Fibroblast of lung (primary cell): ENCODE measurements at places on chromosomes 13 and 19. TPM values are rescaled to one million over a fixed set of nuclear protein-coding genes. Genes with fewer than 3 reads are reported as not detected.

The SLITRK6 gene
- polyA plus RNA-seq: 2.0 and 3.3 TPM in 2 replicates

The NBEA gene
- 2.2 and 3.6 TPM in 2 replicates for polyA plus RNA-seq

The POU4F1 gene
- polyA plus RNA-seq: not detected in 2 replicates

The CDX2 gene
- polyA plus RNA-seq: not detected in 2 replicates

- H3K36me3 ChIP-seq: no peaks in the 10 kb centered on the region
- no peak for DNase-seq
- no peak overlapping the region for H3K4me3 ChIP-seq
- no peaks in the 10 kb centered on the region for H3K27me3 ChIP-seq
- H3K4me1 ChIP-seq: peaks cover 2% of the 10 kb centered on the region
These were observed 277.5 kb downstream of the NHLRC3 start for GRCh38 chr13:39315796-39316195.

- H3K4me3 ChIP-seq: no peak overlapping the region
- no peak overlapping the region for H3K27ac ChIP-seq
- peaks cover 10% of the 10 kb centered on the region for H3K27me3 ChIP-seq
- no peaks in the 10 kb centered on the region for H3K36me3 ChIP-seq
These were observed 1.3 kb downstream of the ATP7B start for GRCh38 chr13:52009946-52010345.
